ENCODE measurements at places on chromosomes 7 and 10.

DNA sequence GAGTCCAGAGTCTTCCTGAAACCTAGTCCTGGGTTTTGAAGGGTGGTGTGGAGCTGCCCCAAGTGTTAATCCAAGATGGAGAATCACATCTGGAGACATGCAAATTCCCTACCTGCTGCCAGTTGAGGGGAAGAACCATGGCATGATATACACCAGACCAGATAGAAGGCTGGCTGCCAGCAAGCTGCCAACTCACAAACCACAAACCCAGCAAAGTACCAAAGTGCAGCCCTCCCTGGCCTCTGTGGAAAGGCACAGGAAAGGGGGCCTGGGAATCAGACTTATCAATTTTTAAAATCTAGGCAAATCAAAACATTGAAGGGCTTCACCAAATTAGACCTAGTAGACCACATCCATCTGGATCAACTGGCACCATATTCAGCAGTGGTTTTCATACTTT lies 157.0 kb downstream of the TMEM26 start:
- DNase-seq = no peak

GRCh38 chr7:98294798-98295382 lies 13.4 kb downstream of the BRI3 start:
- DNase-seq = peak; percentile 21

DNA sequence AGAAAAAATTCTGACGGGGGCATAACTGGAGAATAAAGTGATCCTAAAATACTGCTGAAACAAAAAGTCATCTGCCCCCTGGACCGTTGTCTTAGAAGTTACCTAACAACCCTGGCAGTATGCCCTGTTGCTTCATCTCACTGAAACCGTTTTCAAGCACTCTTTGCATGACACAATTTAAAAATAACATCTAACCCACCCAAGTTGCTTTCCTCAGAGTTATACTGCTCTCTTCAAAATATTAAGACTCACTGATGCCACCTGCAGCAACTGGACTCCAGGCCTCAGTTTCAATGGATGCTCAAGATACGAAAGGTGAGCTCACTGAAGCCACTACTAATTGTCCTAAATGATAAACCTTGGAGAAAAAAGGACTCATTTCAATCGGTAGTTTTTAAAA lies 57.4 kb downstream of the CDK6 start:
- DNase-seq = peak; percentile 86

- peak; percentile 82 for DNase-seq
Measured at GRCh38 chr10:103053659-103054581, 135.8 kb downstream of the CNNM2 start.

DNA sequence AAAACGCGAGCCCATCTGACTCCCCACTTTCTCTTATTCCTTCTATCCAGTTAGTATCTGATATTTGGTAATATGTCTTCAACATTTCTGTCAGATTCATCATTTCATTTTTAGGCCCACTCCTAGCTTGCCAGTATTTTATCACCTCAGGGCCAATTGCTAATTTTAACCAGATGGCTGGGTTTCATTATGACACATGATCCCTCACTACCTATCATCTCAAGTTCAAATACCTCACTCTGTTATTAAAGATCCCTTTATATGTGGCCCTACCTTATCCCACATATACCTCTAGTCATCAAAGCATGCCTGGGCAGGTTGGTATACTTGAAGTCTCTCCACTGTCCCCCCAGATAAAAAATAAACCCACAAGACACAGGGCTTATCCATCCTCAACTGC lies 104.9 kb downstream of the RNLS start:
- DNase-seq = no peak
